ENCODE measurements at places on chromosomes 1 and 21. TPM values are rescaled to one million over a fixed set of nuclear protein-coding genes. Genes with fewer than 3 reads are reported as not detected.

CASQ1 gene
- 6.0 TPM for total RNA-seq

CCDC27 gene
- not detected for total RNA-seq

AVPR1B gene
- total RNA-seq: not detected

GRCh38 chr1:159014851-159015250 is 5.1 kb downstream of the IFI16 start:
- no peak overlapping the region for H3K4me3 ChIP-seq
- no peak for DNase-seq
- peaks cover 12% of the 10 kb centered on the region for H3K36me3 ChIP-seq
- H3K27ac ChIP-seq: no peak overlapping the region
- no peaks in the 10 kb centered on the region for H3K27me3 ChIP-seq

P3H1 gene
- total RNA-seq: 42.9 TPM

GBP4 gene
- 20.2 TPM for total RNA-seq

MROH9 gene
- not detected for total RNA-seq

MRTO4 gene
- 8.8 TPM for total RNA-seq

RIIAD1 gene
- not detected for total RNA-seq

GRCh38 chr1:70071601-70072000 is 133.8 kb downstream of the LRRC40 start:
- DNase-seq: no peak
- H3K27me3 ChIP-seq: no peaks in the 10 kb centered on the region
- H3K27ac ChIP-seq: no peak overlapping the region
- no peaks in the 10 kb centered on the region for H3K4me1 ChIP-seq
- H3K36me3 ChIP-seq: no peaks in the 10 kb centered on the region

DNA sequence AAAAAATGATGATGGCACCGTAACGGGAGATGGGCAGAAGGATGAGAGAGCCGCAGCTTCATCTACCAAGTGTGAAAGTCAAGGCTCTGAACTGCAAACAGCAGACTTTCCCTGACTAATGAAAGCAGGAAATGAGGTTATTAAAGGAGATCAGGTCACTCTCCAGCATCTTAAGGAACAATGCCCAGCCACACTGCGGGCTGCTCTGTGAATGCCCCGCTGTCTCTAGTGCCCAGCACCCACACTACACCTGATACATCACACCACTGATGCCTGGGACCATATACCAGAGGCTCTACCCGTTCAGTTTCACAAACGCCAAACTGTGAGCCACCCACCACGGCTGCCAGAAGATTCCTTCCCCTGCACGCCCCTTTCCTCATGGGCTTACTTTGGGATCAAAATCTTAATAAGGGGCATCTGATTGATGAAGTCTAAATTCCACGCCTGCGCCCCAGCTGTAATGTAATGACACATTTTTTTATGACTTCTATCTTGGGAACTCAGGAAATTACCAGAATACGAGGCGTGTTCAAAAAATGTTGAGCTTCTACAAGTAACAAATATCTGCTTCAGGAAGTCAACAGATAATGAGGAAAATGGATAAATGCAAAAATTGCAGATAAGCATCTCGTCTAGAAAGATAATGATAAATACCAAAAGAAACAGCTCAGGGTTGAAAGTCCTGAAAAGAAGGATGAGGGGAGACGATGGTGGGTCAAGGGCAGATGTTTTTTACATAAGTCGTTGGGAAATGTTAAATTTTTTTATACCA is 72.0 kb downstream of the MIS18A start:
- H3K36me3 ChIP-seq: no peaks in the 10 kb centered on the region
- H3K4me1 ChIP-seq: no peaks in the 10 kb centered on the region
- no peak for DNase-seq

APCS gene
- total RNA-seq: not detected

DNA sequence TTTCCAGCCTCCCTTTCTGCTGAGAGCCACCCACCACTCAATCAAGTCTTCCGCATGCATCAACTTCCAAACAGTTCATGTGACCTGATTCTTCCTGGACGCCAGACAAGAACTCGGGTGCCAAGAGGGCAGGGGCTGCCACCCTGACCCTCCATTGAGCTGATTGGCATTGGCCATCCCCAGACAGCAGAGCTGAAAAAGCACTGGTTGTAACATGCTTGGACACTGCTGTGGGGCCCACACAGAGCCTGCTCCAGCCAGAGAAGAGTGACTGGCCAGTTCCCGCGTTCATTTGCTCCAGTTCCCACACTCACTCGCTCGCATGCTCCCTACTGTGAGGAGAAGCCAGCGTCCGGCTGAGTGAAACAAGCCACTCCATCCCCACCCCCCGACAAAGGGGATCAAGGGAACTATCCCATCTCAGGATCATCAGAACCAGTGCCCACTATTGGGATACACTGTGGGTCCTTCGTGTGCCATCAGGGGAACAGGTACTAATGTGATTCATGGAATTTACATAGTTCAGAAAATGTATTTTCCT is 420.3 kb downstream of the NPHP4 start:
- H3K27ac ChIP-seq: no peak overlapping the region
- H3K4me1 ChIP-seq: no peaks in the 10 kb centered on the region
- H3K36me3 ChIP-seq: no peaks in the 10 kb centered on the region
- H3K27me3 ChIP-seq: no peaks in the 10 kb centered on the region
- DNase-seq: no peak

GRCh38 chr1:3614755-3615742 is 3.7 kb upstream of the MEGF6 start:
- H3K36me3 ChIP-seq: no peaks in the 10 kb centered on the region
- no peak overlapping the region for H3K27ac ChIP-seq
- no peak for DNase-seq
- no peaks in the 10 kb centered on the region for H3K27me3 ChIP-seq
- H3K4me1 ChIP-seq: peaks cover 13% of the 10 kb centered on the region
- no peak overlapping the region for H3K4me3 ChIP-seq

GRCh38 chr1:44050261-44050660 is 19.0 kb upstream of the SLC6A9 start:
- DNase-seq: no peak
- H3K4me1 ChIP-seq: peaks cover 55% of the 10 kb centered on the region
- no peaks in the 10 kb centered on the region for H3K27me3 ChIP-seq
- H3K27ac ChIP-seq: no peak overlapping the region

- no peak overlapping the region for H3K4me3 ChIP-seq
- DNase-seq: no peak
- no peaks in the 10 kb centered on the region for H3K27me3 ChIP-seq
- no peak overlapping the region for H3K27ac ChIP-seq
- H3K36me3 ChIP-seq: no peaks in the 10 kb centered on the region
These were observed 167.3 kb upstream of the COA6 start for GRCh38 chr1:234205966-234206365.

DNA sequence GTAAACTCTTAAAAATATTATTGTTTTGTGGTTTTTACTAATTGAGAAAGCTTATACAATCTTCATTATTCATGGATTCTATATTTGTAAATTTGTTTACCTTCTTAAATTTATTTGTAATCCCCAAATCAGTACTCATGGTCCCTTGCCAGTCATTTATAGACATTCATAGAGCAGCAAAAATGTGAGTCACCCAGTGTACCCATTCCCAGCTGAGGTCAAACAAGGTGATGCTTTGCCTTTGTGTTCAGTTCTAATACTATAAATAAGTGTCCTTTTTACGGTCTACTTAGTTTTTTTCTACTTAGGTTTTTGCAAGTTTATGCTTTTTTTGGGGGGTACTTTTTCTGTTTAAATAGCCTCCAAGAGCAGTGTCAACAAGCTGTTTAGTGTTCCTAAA is 36.1 kb downstream of the SORT1 start:
- H3K27ac ChIP-seq: peak overlapping the region; percentile 32
- H3K4me1 ChIP-seq: peaks cover 75% of the 10 kb centered on the region
- no peak for DNase-seq
- peak overlapping the region; percentile 24 for H3K4me3 ChIP-seq
- peaks cover 11% of the 10 kb centered on the region for H3K36me3 ChIP-seq
- H3K27me3 ChIP-seq: no peaks in the 10 kb centered on the region

LHX4 gene
- not detected for total RNA-seq

DNA sequence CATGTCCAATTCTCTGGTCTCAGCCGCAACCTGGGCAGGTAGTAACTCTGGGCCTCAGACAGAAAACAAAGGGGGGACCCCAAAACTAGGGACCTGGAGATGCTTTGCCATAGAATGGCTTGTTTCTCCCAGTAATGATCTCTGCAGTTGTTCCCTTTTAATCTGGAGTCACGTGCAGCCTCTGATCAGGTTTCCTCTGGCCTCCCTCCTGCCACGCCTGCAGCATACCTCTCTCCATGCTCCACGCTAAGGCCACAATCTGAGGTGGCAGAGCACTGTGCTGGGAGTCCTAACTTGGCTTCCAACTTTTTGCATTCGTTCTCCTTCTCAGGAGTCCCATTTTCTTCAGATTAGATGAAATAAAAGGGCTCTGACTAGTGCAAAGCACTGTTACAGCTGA is 1.9 kb downstream of the PABPC4 start:
- H3K4me3 ChIP-seq: peak overlapping the region; percentile 80
- H3K36me3 ChIP-seq: peaks cover 26% of the 10 kb centered on the region
- H3K27me3 ChIP-seq: no peaks in the 10 kb centered on the region
- H3K27ac ChIP-seq: no peak overlapping the region
- peaks cover 30% of the 10 kb centered on the region for H3K4me1 ChIP-seq

DNA sequence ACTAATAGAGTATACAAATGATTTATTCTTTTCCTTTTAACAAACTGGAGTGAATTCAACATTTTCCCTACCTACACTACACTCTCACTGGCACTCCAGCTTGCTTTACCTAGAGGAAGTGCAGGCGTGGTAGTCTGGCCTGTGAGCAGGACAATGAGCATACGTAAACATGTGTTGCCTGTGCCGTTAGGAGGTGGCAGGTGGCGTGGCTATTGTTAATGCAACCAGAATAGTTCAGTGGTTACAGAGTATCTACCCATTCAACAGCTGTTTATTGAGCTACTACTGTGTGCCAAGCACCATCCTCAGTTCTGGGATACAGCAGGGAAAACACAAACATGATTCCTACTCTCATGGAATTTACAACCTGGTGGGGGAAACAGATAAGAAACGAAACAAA is 299.7 kb upstream of the KAZN start:
- no peak overlapping the region for H3K4me3 ChIP-seq
- no peaks in the 10 kb centered on the region for H3K4me1 ChIP-seq
- H3K36me3 ChIP-seq: no peaks in the 10 kb centered on the region
- DNase-seq: no peak
- H3K27me3 ChIP-seq: no peaks in the 10 kb centered on the region

DNA sequence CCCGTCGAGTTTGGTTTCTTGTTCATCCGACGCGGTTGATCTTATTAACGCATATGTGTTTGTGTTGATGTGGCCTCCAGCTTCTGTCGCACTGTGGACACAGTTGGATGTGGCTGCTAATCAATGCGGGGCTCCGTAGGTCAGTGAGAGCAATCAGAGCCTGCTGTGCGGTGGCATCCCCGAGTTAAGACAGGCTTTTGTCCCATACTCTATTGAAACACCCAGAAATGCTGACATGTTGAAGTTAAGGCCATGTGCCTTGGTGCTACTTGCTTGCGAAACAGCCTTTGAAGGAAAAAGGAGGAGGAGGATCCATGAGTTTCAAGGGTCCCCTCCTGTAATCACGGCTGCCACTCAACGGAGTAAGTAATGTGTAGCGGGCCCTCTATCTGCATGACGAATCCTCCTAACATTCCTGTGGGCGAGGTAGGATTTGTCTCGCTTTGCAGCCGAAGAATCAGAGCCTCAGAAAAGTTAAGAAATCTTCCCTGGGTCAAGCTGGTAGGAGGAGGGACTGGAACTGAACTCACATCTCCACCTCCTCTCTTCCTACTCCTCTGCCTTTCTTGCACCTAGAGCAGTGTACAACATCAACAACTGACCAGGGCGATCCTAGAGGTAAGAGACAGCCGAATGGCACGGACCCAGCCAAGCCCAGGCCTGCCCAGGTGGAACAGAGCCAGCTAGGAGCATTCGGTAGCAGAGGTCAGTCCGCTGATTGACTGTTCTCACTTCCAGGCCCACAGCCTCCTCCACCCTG is 19.5 kb downstream of the PDE9A start:
- no peak overlapping the region for H3K27ac ChIP-seq
- no peak overlapping the region for H3K4me3 ChIP-seq
- DNase-seq: no peak
- no peaks in the 10 kb centered on the region for H3K4me1 ChIP-seq

XCL1 gene
- total RNA-seq: not detected

DNA sequence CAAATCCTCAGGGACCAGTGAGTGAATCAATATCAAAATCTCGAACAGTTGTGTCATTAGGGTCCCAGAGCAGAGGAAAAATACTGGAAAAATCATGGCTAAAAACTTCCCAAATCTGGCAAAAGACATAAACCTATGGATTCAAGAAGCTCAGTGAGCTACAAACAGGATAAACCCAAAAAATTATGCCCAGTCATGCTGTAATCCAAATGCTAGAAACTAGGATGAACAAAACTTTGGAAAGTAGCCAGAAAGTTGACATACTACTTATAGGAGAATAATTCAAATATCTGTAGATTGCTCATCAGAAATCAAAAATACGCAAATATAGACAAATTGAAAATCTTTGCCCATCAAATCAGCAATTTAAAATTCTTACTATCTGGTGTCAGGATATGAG is 34.6 kb upstream of the ATP1A1 start:
- H3K36me3 ChIP-seq: no peaks in the 10 kb centered on the region
- no peaks in the 10 kb centered on the region for H3K27me3 ChIP-seq
- no peaks in the 10 kb centered on the region for H3K4me1 ChIP-seq
- H3K27ac ChIP-seq: no peak overlapping the region
- H3K4me3 ChIP-seq: no peak overlapping the region

FBXO2 gene
- total RNA-seq: 3.8 TPM

- H3K4me1 ChIP-seq: peaks cover 99% of the 10 kb centered on the region
- peak overlapping the region; percentile 91 for H3K27ac ChIP-seq
- H3K4me3 ChIP-seq: peak overlapping the region; percentile 36
- H3K36me3 ChIP-seq: no peaks in the 10 kb centered on the region
These were observed 20.6 kb downstream of the KIRREL1 start for GRCh38 chr1:158013840-158014730.

GRCh38 chr1:174448974-174449373 is 1.2 kb downstream of the GPR52 start:
- no peak overlapping the region for H3K27ac ChIP-seq
- H3K4me1 ChIP-seq: peaks cover 3% of the 10 kb centered on the region
- no peaks in the 10 kb centered on the region for H3K36me3 ChIP-seq
- no peak overlapping the region for H3K4me3 ChIP-seq

DNA sequence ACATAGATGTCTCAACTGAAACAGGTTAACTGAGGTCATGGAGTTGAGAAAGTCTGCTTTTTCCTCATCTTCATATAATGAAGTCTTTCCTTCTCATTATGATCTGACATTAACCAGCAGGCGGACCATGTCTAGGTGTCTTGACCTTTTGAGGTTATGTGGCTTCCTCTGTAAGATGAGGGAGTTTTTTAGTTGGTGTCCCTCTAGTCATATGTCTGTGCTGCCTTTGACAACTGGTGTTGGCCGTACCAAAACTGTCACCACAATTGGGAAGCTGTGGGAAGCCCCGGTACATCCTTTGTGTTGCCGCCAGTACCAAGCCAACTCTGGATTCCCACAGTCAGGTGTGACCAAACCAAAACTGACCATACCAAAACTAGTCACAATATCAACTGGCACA is 105.1 kb downstream of the PBX1 start:
- H3K36me3 ChIP-seq: no peaks in the 10 kb centered on the region
- H3K27ac ChIP-seq: no peak overlapping the region
- no peak overlapping the region for H3K4me3 ChIP-seq
- H3K27me3 ChIP-seq: no peaks in the 10 kb centered on the region
